ENCODE measurements at places on chromosomes 6 and 20.

DNA sequence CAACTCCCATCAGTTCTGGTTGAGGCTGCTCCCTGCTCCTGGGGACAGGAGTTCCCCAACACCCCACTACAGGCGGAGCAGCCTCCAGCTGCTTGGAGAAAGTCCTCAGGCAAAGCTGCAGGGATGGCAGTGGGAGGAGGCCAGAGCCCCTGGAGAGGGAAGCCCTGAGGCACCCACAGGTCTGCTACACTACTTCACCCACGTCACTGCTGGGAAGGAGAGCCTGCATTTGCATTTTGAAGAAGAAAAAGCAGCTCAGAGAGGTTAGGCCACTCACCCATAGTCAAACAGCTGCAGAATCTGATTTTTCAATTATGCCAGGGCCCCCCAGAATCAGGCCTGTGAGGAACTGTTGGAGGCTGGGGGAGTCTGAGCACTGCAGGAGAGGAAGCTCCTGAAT lies 17.2 kb downstream of the BFSP1 start:
- no peak for DNase-seq

GRCh38 chr6:54988576-54988975 lies 142.0 kb downstream of the FAM83B start:
- DNase-seq, result no peak

DNA sequence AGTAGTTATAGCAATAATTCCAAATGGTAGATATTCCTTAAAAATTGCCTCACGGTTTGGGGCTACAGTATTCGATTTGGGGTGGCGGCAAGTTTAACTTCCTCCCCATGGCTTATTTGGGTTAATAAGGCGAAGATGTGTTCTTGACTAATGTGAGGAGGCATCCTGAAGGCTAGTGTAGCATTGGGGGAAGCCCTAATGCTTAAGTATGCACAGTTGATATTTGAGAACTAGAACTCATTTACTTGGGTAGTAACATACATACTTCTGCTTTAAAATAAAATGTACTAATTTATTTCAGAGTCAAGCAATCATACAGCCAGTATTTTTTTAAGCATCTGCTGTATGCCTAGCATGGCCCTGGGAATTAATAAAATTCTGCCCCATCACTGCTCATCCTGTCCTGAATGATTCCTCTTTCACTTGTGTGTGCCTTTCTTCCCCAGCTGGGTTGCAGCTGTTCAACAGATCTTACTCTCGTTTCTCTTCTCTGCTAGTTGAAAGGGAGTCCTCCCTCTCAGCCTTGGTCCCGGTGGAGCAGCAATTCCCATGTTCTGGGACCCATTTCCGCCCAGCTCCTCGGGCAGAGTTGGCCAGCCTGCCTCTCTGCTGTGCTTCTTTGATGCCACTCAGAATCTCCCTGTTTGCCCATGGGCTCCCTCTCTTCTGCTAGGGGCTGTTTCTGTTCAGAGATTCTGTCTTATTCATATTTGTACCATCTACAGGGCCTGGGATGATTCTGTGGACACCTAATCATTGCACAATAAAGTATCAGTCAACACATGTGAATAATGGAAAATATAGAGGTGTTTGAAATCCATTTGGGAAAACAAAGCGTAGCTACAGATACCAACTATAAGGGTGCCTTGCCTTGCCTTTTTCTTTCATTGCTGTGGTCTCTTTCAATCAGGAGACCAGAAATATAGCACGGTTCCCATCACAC lies 104.8 kb downstream of the ARID1B start:
- no peak for DNase-seq

DNA sequence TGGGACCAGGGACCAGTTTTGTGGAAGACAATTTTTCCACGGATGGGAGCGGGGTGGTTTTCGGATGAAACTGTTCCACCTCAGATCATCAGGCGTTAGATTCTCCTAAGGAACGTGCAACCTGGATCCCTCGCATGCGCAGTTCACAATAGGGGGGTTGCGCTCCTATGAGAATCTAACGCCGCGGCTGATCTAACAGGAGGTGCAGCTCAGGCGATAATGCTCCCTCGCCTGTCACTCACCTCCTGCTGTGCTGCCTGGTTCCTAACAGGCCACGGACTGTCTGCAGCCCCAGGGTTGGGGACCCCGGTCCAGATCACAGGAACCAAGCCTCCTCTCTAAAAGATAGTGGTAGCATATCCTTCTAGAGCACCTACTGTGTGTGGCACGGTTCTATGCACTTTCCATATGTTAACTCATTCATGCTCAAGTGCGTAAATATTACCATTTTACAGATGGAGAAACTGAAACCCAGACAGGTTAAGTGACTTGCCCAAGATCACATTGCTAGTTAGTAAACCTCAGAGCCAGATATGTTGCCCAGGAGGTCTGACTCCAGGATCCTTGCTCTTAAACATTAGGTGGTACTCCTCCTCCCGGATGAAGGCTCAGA lies 25.3 kb downstream of the SPDEF start:
- no peak for DNase-seq

DNA sequence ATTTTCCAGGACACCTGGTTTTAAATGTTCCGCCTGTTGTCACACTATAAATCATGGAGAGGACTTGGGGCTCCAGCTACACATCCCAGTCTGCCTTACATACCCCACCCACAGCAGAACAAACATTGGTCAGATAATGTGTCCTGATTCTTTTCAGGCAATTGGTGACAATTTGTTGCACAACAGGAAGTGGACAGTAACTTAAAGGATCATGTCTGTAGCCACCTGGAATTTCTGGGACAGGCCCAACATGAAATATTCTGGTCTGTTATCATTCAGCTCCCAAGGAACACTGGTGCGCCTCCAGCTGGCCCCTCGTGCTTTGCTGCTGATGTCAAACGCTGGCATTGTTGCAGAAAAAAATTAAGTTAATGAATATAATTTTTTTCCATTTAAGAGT lies 117.2 kb downstream of the SOBP start:
- no peak for DNase-seq

DNA sequence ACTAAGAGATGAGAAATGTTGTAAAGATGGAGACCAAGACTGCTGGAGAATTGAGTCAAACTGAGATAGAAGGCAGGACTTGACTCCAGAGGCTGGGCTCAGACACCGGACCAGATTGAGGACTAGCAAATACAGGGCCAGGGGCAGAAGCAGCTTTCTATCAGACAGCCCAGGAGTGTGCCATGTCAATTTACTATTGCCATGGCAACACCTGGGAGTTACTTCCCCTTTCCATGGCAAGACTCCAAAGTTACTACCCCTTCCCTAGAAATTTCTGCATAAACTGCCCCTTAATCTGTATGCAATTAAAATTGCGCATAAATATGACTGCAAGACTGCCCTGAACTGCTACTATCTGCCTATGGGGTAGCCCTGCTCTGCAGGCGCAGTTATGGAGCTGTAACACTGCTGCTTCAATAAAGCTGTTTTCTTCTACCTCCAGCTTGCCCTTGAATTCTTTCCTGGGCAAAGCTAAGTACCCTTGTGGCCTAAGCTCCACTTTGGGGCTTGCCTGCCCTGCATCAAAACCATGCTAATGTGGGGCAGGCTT lies 90.1 kb upstream of the EDN1 start:
- no peak for DNase-seq

GRCh38 chr6:33344701-33345697 lies 27.5 kb upstream of the ZBTB22 start:
- peak; percentile 93 for DNase-seq

GRCh38 chr6:126926926-126927325 lies 191.5 kb upstream of the RSPO3 start:
- no peak for DNase-seq

DNA sequence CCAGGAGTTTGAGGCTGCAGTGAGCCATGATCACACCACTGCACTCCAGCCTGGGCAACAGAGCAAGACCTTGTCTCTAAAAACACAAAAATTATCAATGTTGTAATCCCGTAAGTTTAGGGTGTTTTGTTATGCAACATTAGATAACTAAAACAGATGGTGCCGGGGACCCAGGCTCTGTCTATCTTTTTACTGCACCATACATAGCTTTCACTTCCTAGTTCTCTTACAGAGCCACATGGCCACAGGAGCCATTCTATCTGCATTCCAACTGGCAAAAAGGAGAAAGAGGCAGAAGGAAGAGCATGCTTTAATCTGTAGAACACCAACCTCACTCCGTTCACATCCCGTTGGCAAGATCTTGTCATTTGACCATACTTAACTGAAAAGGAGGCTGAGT lies 5.4 kb upstream of the TCF15 start:
- no peak for DNase-seq

Measured in islet precursor cell (in vitro differentiated cells).